AG04449 (cell line): ENCODE measurements at places on chromosomes 3 and 15.

DNA sequence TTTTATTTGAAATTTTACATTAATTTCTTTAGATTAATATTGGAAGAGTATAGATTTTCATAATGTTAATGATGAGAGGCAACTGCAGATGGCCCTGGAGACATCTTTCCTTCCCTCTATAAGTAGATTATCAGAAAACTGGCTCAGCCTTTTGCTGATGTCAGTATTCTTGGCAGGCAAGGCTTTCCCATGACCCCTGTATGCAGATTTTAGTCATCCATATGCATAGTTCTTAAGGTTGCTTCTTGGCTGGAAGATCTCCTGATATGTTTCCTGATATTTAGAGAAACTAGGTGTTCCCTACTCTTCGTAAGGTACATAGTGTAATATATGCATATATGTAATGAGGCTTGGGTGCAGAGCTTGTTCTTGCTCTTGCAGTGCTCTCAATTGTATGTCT is 911.4 kb downstream of the EPHA3 start:
- no peak for DNase-seq

DNA sequence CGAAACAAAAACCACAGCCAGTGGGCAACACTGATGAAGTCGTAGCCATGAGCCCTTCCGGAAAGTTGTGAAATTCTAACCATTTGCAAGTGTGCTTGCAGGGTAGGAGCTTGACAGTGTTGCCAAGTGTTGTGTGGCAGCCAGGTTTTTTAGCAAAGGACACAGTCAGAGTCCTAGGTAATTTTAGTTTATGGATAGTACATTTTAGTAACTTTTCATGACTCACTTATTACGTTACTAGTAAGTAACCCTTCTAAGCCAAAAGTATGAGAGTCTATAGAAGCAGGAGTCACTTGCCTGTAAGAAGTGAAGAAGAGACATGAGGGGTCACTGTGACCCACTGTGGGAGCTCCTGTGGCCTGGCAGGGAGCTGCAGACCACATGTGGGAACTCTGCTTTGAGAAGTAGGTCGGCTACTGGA is 54.8 kb upstream of the ADPGK start:
- no peak for DNase-seq

- no peak for DNase-seq
Observed at GRCh38 chr3:50459785-50460184, 43.6 kb downstream of the CACNA2D2 start.

DNA sequence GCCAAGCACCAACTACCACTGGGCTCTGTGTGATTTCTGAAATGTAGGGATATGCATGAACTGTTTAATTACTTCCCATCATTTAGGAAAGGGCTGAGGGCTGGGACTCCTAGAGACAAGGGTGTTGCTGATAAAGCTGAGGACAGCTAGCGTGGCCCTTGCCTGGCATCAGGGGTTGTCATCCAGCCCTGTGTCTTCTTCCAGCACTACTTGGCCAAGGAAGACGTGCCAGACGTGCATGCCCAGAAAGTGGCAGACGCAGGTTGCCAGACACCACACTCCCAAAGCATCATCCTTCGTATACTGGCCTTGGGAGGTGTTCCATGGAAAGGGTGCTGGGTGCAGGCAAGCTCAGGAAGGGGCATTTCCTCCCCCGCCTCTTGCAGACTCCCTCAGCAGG is 64.8 kb downstream of the LRIG1 start:
- no peak for DNase-seq

DNA sequence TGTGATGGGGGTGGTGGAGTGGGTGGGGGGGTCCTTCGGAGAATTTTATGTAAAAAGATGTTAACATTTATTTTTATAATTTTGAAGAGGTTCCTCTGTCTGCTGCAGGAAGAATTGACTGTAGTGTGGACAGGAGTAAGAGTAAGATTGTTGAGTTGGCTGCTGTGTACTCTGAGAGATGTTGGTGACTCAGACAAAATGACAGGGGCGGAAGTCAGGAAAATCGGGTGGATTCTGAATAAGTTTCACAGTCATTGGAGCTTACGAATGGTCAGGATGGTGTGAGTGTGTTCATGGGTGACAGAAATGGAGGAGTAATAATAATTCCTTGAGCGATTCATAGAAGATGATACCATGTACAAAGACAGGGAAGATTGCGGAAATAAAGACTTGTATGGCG is 420.0 kb downstream of the ROBO2 start:
- DNase-seq = no peak

- DNase-seq = no peak
Observed at GRCh38 chr3:54264050-54264449, 141.7 kb downstream of the CACNA2D3 start.

DNA sequence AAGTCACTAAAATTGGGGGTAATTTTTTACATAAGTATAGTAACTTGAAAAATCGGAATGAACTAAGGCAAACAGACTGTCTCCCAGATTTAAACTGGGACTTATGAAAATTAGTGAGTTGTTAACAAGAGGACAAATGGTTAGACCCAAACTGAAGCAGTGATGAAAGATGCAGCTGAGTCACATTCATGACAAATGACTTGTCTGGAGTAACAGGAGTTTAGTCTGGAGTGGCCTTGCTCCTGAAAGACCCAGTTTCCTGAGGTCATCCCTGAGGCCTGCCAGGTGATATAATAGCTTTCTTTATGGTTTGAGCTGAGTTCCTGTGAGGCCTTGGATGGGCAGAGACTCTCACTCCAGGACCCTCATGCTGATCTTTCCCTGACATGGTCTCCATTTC is 9.6 kb upstream of the CTDSPL start:
- DNase-seq = no peak

GRCh38 chr3:53957831-53958230 is 66.2 kb upstream of the SELENOK start:
- no peak for DNase-seq

DNA sequence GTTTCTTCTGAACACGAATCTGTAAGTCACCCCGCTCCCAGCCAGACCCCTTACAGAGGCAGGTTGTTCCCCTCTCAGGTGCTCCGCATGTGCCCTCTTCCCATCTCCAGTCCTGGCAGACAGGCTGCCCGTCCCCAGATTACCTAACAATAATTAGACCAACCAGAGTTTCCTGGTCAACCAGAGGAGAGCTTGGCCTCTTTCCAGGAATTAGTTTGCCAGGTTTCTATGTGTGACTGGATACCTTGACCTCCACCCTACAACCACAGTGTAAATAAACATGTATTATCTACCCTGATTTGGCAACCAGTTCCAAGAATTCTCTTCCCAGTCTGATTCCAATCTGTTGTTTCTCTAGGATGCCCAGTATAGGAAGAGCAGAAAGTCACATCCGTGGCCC is 178.0 kb upstream of the UMPS start:
- no peak for DNase-seq

DNA sequence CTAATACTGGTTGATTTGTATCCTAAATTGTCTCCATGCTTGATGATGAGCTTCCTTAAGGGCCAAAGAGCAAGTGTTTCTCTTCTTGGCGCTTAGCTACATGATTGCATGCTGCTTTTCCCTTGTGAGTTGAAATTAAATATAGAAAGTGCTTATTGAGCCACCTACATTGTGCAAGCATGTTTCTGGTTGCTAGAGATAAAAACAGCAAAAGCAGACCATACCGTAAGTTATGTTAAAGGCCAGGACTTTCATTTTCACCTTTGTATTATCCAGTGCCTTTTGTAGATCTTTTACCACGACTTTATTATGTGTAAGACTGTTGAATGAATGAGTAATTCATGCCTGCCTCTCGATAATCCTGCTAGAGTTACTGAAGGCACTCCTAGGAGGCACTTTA is 41.9 kb upstream of the CCNB2 start:
- no peak for DNase-seq

GRCh38 chr3:125322166-125322565 is 53.0 kb downstream of the ZNF148 start:
- peak; percentile 40 for DNase-seq

- DNase-seq = no peak
Observed at GRCh38 chr3:116877968-116878367, 168.4 kb downstream of the TUSC7 start.

DNA sequence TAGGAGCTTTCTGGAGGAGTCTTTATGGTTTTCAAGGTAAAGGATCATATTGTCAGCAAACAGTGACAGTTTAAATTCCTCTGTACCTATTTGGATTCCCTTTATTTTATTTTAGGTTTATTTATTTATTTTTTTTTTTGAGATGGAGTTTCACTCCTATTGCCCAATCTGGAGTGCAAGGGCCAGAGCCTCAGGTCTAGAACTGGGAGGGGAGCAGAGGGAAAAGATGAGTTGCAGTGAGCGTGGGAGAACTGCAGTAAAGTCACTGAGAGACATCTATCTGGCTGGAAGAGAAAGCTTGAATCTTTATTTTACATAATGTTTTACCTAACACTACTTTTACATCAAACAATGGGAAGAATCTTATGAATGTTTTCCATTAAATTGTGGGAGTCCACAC is 49.5 kb upstream of the GK5 start:
- DNase-seq = no peak

GRCh38 chr3:150462108-150462507 is 54.0 kb downstream of the TSC22D2 start:
- no peak for DNase-seq

GRCh38 chr15:55774113-55774970 is 31.4 kb upstream of the PRTG start:
- no peak for DNase-seq

DNA sequence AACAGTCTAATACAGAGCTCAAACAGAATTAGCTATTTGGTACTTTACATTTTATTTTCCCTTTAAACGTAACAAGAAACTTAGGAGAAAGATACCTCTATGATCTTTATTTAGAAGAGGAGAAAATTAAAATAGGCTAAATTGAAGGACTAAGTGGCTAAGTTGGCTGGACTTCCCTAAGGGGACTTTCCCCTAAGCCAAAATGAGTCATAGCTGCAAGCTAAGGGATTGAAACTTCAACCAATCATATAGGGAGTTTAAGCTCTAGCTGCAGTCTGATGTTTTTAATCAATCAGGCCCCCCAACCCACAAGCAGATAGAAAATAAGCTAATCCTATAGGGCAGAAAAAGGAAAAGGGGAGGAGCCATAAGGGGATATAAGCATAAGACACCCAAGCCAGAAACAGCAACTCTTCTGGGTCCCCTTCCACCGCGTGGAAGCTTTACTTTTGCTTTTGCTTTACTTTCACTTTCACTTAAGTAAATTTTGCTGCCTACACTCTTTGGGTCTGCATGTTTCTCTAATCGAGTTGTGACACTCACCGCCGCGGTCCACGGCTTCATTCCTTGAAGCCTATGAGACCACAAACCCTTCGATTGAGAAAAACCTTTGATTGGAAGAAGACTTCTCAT is 1108.5 kb upstream of the EPHA6 start:
- no peak for DNase-seq

- peak; percentile 95 for DNase-seq
Observed at GRCh38 chr3:172082269-172082668, 42.9 kb downstream of the FNDC3B start.

DNA sequence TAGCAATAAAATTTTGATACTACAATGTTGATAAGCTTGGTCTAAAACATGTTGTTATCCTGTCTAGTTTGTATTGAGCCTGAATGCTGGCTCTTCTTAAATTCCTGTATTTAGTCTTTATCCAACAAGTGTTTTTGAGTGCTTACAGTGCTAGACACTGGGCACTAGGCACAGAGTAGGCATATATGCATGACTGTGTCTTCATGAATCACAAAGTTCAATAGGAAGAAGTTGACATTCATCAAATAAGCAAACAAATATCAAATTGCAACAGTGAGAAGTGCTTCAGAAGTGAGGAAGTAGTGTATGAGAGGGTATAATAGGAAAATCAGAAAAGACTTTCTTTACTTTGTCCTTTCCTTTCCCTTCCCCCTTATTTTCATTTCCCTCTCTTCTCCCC is 6.8 kb downstream of the CD96 start:
- DNase-seq = no peak

GRCh38 chr3:152870027-152870426 is 35.1 kb downstream of the P2RY1 start:
- DNase-seq = no peak

DNA sequence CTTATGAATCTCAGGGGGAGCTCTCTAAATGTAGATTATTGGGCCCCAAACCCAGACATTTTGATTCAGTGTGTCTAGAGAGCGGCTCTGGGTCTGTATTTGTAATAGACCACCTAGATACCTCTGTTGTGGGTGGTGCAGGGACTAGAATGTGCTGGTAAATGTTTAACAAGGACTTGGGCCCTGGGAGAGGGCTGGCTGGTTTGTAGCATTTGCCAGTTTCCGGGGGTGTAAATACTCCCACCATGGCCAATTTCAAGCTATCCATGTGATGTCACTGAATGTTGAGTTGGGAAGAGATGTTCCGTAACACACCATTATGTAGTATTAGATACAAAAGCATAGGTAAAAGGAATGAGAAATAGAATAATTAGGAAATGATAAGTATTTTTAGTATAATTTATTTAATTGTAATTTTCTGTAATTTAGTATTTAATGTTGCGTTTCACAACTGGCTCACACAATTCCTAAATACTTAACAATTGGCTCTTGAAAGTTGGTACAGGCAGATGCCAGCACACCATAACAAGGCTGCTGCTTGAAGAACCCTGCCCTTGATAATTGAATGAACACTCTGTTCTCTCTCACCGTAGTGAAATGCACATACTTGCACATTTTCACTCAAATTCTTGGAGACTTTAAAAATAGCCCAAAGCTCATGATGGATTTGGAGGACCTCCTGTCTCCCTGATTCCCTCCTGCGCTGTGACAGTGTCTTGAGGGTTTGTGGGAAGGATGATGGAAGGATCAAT is 359.2 kb upstream of the PROK2 start:
- no peak for DNase-seq

DNA sequence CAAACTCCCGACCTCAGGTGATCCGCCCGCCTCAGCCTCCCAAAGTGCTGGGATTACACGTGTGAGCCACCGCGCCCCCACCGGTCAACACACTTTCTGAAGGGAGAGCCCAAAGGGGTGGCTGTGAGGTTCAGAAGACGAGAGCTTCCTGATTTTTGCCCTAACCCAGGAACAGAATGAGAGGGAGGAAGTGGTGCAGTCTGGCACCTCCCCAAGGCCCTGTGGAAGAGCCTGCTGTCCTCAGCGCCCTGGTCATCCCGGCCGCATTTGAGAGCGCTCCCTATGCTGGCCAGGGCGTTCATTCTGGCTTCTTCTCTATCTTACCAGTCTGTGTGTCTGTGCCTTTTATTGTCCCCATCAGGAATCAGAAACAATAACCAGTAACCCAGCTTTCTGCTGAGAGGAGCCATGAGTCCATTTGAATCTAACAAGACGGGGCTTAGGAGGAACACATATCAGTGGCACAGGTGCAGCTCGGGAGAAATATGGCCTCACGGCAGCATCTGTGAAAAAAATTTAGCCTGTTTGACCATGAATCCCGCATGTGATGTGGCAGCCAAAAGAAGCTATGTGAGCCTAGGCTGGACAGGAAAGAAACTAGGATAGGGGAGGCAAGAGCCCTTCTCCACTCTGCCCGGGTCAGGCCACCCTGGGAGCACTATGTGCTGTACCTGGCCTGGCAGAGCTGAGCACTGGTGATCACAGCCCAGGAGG is 12.9 kb downstream of the BDH1 start:
- no peak for DNase-seq

GRCh38 chr3:4060064-4060463 is 243.1 kb upstream of the SETMAR start:
- no peak for DNase-seq

DNA sequence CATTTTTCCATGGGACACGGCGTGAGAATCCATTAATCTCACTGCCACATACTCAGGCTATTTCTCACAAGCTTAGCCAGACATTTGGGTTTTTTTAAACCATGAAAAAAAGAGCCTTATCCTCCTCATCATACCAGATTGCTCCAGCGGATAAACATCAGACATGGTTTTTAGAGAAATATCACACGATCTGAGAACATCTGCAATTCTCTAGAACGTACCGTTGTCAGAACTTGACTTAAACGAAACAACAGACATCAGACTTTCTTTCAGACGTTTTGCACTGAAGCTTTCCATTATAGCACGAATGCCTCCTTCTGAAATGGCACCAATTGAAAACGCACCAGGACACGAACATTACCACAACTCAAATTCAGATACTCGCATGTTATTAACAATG is 744.2 kb upstream of the CFAP20DC start:
- no peak for DNase-seq
